Panc1 (cell line): ENCODE measurements at places on chromosomes 2 and 18. TPM values are rescaled to one million over a fixed set of nuclear protein-coding genes. Genes with fewer than 3 reads are reported as not detected.

The MFF gene
- total RNA-seq = 60.6 TPM

DNA sequence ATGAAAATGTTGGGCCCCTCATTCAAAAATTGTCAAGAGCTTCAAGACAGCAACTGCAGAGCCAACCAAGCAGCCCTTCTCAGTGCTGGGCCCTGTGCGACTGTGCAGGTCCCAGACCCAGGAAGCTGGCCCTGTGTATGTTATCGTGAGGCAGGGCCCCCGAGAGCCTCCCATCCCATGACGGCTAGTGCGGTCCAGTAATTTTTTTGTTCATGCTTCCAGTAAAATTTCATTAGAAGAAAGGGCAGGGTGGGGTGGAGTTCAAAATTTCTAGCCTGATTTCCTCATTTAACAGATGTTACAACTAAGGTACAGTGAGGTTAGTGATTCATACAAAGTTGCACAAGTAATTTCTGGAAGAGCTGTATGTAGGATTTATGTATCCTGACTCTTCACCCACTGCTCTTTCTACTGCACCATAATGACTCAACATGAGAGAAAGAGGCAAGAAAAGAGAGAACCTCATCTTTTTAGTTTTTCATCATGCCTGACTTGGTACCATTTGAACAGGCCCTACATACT, 105.5 kb downstream of the ZEB2 start:
- DNase-seq = no peak
- no peak overlapping the region for H3K27ac ChIP-seq
- H3K27me3 ChIP-seq = no peaks in the 10 kb centered on the region

DNA sequence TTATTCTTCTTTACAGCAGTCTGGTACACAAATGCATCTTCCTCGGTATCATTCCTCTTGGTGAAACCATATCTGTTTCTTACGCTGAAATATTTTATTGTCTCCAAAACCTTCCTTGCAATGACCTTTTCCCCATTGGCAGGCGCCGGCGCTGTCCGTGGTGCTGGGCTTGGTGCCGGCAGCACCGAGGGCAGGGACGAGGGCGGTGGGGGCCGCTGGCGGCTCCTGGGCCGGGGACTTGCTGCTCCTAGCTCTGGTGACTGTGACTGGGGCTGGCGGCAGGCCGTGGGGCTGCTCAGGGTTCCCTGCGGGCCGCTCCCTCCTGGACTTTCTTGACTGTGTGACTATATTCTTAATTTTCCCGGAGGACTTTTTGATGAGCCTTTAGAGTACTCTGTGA, 72.5 kb downstream of the GPR39 start:
- no peak for DNase-seq
- no peaks in the 10 kb centered on the region for H3K27me3 ChIP-seq
- H3K36me3 ChIP-seq = no peaks in the 10 kb centered on the region
- no peaks in the 10 kb centered on the region for H3K4me1 ChIP-seq

DNA sequence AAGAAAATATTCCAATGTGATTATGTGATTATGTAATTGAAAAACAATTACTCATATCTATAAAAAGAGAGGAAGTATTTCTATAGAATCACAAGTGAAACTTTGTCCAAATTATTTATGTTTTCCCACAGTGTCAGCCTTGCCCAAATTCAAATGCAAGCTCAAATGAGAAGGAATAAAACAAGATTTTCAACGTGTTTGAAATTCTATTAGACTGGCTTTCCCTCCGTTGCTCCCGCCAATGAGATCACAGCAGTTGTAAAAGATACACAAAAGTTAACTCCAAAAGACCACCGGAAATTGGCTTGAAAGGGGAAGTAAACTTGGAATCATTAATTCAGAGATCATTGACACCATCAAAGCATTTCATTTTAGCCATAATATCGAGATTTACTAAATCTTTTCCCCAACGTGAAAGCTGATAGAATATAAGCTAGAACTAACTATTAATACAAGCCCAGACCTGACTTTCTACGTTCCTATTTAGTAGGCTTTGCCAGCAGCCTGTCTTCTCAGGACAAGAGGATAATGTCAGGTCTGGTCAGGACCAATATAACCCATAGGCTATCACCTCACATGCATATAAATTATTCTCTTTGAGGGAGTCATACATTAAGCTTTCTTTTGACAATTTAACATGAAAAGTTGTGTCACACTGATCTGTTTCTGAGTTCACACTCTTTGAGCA, 222.6 kb upstream of the CHAC2 start:
- no peaks in the 10 kb centered on the region for H3K27me3 ChIP-seq
- no peak overlapping the region for H3K27ac ChIP-seq
- no peaks in the 10 kb centered on the region for H3K36me3 ChIP-seq
- DNase-seq = no peak
